Muscle of arm (tissue), 14 donors: ENCODE measurements at places on chromosomes 3 and 15. TPM values are rescaled to one million over a fixed set of nuclear protein-coding genes. Genes with fewer than 3 reads are reported as not detected.

DNA sequence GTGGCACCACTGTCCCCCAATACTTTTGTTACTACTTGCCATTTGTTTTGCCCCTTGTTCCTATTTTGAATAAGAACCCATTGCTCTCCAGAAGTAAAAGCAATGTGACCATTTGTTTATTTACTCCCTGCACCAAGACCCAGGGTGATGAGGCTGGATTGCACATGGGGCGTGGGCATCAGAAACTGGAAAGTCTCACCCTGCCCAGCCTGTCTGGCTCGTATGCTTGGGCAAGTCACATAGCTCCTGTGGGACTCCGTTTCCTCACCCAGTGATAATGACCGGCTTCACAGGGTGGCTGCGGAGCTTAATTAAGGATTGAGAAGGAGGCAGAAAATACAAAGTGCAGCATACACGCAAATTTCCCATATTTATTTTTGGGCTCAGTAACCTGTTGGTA is 167.7 kb upstream of the ICE2 start:
- no peak for DNase-seq

DNA sequence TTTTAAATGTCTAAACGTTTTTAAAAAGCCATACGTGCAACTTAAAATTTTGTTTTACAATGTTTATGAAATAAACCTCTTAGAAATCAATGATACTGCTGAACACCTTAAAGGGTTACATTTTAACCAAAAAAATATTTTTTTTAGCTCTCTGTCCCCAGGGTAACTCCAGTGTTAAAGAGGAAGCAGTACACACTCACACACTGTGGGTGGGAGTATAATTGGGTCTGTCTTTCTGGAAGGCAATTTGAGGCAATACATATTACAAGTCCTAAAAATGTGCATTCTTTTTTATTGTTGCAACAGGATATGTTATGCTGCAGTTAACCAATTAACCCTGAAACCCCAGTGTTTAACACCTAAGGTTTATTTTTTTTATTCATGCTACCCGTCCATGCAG is 34.1 kb downstream of the WHAMM start:
- no peak for DNase-seq

DNA sequence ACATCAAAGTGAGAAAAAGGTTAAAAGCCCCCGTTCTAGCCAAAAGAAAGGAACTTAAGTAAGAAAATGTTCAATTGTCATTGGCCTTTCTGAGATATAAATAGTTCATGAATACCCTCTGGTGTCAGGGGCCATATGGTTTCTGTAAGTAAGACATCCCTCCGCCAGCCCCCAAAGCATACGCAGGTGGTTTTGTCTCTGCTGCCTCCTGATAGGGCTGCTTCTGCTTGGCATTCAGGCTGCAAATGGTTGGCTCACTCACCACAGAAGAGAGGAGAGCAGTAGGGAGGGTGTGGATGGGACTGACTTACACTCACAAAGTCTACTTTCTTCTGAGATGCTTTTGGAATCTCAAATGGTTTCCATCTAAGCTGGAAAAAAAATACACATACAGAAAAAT is 29.8 kb downstream of the HGD start:
- no peak for DNase-seq

GRCh38 chr3:62065985-62066693 is 307.2 kb downstream of the FEZF2 start:
- peak; percentile 31 for DNase-seq

- DNase-seq, result no peak
These were observed 31.8 kb upstream of the SMAD3 start for GRCh38 chr15:67033571-67034044.

The MOBP gene
- polyA plus RNA-seq, result not detected

GRCh38 chr3:171933441-171933840 is 90.3 kb downstream of the TMEM212 start:
- no peak for DNase-seq

GRCh38 chr15:23648920-23649515 is 1.4 kb upstream of the MAGEL2 start:
- DNase-seq, result no peak

The DUOX2 gene
- polyA plus RNA-seq, result not detected
